Right cardiac atrium (tissue), 5 donors: ENCODE measurements at places on chromosomes 6 and 20. TPM values are rescaled to one million over a fixed set of nuclear protein-coding genes. Genes with fewer than 3 reads are reported as not detected.

ABHD16B gene
- polyA plus RNA-seq, result 0.54 TPM

POFUT1 gene
- 16.6 TPM for polyA plus RNA-seq

NNAT gene
- 1.2 TPM for polyA plus RNA-seq

SDCBP2 gene
- polyA plus RNA-seq, result 2.0 TPM

COL12A1 gene
- 5.4 TPM for polyA plus RNA-seq

ECT2L gene
- polyA plus RNA-seq, result 0.23 TPM

MMUT gene
- polyA plus RNA-seq, result 19.8 TPM

PLN gene
- 1,272 TPM for polyA plus RNA-seq

STMND1 gene
- not detected for polyA plus RNA-seq

REPS1 gene
- 18.1 TPM for polyA plus RNA-seq

SOX18 gene
- polyA plus RNA-seq, result 26.8 TPM

PRICKLE4 gene
- polyA plus RNA-seq, result 1.7 TPM

ZNF292 gene
- 5.8 TPM for polyA plus RNA-seq

GPR63 gene
- 0.29 TPM for polyA plus RNA-seq

SMOC2 gene
- polyA plus RNA-seq, result 16.7 TPM

COL19A1 gene
- 1.0 TPM for polyA plus RNA-seq

GRCh38 chr6:133428295-133428694 lies 187.1 kb downstream of the EYA4 start:
- no peak for DNase-seq

GRCh38 chr6:32775071-32775470 lies 11.7 kb upstream of the HLA-DQB2 start:
- DNase-seq, result no peak

DNA sequence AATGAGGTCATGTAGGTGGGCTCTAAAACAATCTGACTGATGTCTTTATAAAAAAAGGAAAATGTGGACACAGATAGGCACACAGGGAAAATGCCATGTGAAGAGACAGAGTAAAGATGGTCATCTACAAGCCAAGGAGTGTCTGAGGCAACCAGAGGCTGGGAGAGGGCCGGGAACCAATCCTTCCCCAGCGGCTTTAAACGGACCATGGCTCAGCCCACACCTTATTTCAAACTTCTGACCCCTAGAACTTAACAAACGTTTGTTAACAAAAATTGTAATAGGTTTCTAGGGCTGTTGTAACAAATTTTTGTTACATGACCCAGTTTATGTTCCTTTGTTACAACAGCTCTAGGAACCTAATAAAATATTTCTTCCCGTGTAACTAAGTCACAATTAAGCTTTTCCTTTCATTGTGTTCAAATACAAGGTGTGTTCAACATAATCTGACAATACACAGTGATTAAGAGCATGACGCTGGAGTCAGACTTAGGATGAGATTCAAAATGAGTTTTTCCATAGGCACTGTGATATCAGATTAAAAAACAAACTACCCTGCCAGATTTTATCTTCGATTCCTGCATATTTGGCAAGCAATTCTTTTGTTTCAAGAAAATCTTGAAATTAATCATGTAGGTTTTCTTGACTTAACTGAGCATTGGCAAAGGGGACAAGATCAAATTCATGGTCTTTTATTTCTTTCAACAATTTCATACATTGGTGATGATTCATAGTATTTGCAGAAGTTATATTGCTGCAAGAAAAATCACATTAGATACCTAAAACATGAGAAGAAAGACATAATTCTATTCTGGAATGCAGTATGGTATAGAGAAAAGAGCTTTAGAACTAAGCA lies 169.5 kb upstream of the RIPOR2 start:
- DNase-seq, result no peak

DNA sequence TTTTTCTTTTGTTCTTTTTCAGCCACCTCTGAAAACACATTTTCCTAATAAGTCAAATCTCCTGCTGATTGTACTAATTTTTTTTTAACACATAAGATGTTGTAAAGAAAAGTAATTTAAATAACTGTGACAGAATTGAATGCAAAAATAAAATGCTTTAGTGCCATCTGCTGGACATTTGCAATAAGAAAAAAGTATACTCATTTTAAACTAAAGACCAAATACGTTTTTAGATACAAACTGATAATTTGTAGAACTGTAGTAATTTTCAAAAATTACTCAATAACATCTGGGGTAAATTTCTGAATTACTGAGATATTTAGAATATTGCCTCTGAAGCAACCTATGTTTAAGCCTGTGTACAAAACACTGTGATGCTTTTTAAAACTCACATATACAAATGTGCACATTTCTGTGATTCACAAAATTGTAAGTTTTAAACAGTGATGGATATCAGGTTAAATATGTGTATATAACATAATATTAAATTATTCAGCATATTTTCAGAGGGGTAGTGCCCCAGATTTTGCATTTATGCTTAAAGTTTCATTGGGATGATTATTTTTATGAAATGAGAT lies 198.7 kb downstream of the RIMS1 start:
- DNase-seq, result no peak

DNA sequence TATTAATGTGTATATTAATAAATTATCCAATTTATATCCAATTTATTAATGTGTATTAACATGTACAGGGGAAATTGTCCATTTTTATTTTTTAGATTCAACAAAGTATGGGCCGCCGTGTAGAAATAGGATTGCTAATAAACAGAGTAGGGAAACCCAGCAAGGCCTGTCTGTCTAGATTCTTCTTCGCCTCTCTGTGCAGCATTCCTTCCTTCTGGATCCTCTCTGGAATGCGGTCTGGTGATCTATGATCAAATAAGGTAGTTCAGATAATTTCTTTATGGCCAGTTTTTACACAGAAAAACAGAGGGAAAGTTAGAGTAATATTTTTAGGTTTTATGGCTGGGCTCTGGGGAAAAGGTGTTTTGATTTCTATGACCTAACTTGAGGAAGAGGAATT lies 19.9 kb upstream of the HFE start:
- DNase-seq, result no peak

DNA sequence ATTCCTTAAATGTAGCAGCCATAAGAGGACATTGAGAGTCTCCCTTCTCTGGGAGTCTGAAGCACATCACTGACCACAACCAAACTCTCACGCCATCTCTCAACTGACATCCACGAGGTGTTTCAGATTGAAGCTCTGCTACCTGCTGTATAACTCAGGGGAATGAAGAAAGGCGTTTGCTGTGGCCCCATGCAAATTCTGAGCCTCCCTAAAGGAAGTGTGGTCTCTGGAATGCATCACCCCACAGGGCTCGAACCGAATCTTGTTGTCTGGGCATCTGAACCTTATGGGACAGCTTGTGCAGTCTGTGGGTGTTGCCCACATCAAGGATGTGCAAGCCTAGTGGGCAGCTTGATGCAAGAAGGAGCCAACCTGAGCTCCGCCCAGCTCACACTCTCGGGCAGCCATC lies 10.9 kb downstream of the PMEPA1 start:
- DNase-seq, result no peak

DNA sequence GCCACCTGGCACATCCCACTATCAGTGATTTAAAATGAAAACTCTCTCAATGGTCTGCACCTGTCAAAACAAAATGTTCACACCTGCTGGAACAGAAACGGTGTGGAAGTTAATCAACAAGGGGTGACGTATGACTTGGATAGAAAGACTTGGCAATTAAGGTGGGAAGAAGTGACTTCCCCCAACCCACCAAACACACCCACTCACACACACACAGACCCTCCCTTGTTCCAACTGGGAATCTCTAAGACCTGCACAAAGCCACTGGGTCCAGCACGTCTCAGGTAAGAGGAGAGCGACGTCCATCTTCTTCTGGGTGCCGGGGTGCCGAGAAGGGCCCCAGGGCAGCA lies 25.1 kb upstream of the TCFL5 start:
- DNase-seq, result no peak

- no peak for DNase-seq
These were observed 67.9 kb downstream of the ARMC2 start for GRCh38 chr6:108916026-108916686.

- no peak for DNase-seq
These were observed 48.0 kb downstream of the ADTRP start for GRCh38 chr6:11730641-11731040.

- DNase-seq, result no peak
These were observed 40.4 kb upstream of the ARG1 start for GRCh38 chr6:131532580-131533039.

DNA sequence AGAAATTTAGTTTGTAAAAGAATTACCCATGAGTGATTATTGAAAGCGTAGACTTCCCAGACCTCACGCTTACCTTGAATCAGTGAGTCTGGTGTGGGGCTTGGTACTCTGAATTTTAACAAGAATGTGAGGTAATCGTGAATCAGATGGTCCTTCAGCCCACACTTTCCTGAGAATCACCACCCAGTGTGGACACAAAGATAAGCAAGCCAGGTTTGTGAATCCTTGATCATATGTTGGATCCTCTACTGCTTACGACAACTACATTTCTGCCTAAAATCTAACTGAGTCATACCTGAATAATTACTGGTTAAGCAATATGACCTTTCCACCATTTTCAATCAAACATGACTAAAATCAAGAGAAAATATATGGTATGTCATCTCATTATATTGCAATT lies 589.3 kb downstream of the TFAP2A start:
- DNase-seq, result no peak

- DNase-seq, result no peak
These were observed 184.8 kb upstream of the COL21A1 start for GRCh38 chr6:56432194-56432593.

DNA sequence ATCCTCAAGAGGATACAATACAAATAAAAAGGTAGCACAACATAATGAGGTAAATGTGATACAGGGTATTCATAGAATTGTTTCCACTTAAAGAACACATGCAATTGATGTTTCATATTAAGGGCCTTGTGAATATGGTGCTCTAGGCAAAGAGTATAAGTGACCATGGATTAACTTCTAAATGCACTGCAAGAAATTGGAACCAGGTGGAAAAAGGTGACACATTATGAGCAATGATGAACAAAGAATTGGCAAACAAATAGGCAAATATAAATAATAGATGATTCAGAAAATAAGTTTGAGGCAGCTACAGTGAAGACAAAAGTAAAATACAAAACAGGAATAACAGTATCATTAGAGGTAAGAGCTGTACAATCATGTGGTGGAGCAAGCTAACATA lies 192.0 kb downstream of the GRIK2 start:
- no peak for DNase-seq

DNA sequence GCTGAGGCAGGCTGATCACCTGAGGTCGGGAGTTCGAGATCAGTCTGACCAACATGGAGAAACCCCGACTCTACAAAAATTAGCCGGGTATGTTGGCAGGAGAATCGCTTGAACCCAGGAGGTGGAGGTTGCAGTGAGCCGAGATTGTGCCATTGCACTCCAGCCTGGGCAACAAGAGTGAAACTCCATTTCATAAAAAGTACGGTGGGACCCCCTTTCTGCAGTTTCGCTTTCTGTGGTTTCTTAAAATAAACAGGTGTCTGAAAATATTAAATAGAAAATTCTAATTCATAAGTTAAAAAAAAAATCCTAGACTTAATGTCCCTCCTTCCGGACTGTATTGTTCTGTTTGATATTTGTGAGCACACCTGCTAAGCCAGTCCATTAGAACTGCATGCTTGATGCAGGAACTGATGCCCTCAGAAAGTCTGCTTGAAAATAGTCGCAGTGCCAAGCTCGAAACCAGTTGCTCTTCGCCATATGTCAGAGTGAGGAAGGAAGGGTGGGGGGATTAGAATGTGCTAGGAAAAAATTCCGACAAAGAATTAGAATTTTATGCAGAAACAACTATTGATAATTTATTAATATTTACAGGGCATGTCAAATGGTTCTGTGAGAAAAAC lies 85.9 kb downstream of the JARID2 start:
- no peak for DNase-seq

- DNase-seq, result no peak
These were observed 180.8 kb upstream of the CHD6 start for GRCh38 chr20:41798930-41799502.

DNA sequence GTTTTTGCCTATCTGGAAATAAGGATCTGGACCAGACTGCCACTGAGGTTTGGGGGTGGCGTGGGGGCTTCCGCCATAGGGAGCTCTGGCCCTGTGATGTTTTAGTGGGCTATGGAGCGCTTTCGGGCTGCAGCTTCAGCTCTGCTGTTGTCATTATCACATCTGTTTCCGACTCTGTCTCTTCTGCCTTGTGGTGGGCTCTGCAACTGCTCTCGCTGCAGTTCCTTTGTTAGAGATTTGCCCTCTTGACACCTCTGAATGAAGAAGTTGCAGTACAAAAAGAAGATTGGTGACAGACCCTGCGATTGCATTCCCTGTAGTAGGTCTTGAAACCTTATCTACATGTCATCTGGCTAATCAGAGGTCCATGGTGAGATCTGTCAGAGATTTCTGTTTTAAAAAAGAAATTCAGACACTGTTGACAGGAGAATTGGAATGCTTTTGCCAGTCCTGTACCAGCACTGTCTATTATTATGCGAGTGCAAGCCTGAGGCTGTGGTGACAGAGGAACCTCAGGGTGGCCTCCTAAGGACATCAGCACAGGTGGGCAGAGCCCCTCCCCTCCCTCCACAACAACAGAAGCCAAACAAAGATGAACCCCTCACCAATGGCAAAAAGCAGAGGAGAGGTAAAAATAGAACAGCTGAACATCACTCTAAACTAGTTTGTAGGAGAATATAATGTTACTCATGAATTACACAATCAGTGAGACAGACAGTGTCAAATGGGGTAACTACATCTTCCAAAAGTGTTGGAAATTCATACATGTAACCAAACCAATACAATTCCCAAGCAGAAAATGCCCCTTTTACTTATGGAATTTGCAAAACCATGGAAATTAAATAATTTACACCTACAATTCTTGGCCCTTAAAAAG lies 63.5 kb upstream of the DEFB112 start:
- DNase-seq, result no peak

GRCh38 chr6:121222656-121223055 lies 111.6 kb downstream of the TBC1D32 start:
- no peak for DNase-seq

GRCh38 chr6:156395276-156395675 lies 381.9 kb upstream of the ARID1B start:
- DNase-seq, result no peak

DNA sequence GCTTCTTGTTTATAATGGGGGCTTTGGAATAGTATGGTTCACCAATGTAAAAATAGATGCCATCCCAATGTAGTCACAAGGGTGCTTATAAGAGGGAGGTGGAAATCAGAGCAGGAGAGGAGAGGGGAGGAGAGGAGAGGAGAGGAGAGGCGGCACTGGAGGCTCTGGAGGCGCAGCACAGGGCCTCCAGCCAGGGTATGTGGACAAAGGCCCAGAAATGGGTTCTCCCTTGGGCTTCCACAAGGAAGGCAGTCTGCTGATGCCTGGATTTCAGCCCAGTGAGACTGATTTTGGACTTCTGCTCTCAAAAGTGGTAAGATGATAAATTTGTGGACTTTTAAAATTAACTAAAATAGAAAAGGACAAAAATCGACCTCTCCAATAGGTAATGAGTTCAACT lies 116.8 kb downstream of the RNASET2 start:
- DNase-seq, result peak; percentile 77

- DNase-seq, result no peak
These were observed 76.5 kb downstream of the VEGFA start for GRCh38 chr6:43846556-43846955.
